ENCODE measurements at places on chromosomes 2 and 18.

GRCh38 chr2:102977426-102978090 is 215.7 kb downstream of the TMEM182 start:
- no peak for DNase-seq

- no peak for DNase-seq
These were observed 268.8 kb downstream of the CYP26B1 start for GRCh38 chr2:71878626-71879508.

GRCh38 chr2:120934574-120935338 is 199.1 kb downstream of the GLI2 start:
- no peak for DNase-seq

GRCh38 chr2:133802409-133803039 is 234.3 kb upstream of the NCKAP5 start:
- no peak for DNase-seq

DNA sequence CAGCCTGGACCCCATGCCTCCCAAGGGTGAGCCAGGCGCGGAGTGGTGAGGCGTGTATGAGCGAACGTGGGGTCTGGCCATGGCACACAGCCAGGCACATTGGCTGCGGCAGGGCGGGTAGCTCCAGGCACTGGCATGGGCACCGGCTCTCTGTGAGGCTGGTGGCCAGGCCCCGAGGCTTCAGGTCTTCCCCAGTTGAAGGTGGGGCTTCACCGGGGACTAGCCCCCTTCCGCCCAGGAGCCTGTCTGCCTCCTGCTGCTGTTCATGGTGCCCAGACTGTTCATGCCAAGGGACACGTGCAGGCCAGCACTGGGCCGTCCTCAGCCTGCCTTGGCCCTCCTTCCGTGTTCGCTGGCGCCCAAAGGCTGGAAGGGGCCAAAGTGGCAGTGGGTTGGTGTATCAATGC is 26.8 kb downstream of the DDX1 start:
- no peak for DNase-seq

GRCh38 chr2:20171445-20171977 is 53.4 kb downstream of the SDC1 start:
- DNase-seq: no peak

DNA sequence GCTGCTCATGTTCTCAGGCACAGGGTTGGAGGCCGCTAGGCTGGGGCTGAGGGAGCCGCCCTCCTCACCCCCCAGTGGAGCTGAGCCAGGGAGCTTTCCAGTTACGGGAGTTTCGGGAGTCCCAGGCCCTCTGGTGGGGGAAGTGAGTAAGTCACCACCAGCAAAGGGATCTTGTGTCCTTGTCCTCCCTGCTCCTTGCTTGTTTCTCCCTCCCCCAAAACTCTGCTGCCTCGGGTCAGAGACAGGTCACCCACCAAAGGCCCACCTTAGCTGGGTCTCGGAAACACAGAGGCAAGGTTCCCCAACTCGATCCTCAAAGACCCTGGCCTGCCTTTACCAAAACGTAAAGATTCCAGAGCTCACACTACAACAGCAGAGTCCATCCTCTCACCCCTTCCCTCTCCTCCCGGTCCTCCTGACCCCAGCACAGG is 60.5 kb upstream of the POMC start:
- DNase-seq: peak; percentile 88

- no peak for DNase-seq
These were observed 119.2 kb downstream of the MYCN start for GRCh38 chr2:16059393-16060016.
